ENCODE measurements at places on chromosomes 1 and 21. TPM values are rescaled to one million over a fixed set of nuclear protein-coding genes. Genes with fewer than 3 reads are reported as not detected.

CHI3L1 gene
- 0.28 TPM for total RNA-seq

GABPB2 gene
- total RNA-seq = 11.9 TPM

KCNQ4 gene
- total RNA-seq = not detected

DNASE2B gene
- total RNA-seq = not detected

PCAT6 gene
- 0.56 TPM for total RNA-seq

Measured in IMR-90 (cell line).